ENCODE measurements at places on chromosomes 4 and X.

GRCh38 chrX:101385795-101386541 is at the start of gene BTK:
BTK (minus strand) TSS chrX:101386191; CDS start chrX:101375284, 10,907 bp downstream.
- DNase-seq, result no peak

DNA sequence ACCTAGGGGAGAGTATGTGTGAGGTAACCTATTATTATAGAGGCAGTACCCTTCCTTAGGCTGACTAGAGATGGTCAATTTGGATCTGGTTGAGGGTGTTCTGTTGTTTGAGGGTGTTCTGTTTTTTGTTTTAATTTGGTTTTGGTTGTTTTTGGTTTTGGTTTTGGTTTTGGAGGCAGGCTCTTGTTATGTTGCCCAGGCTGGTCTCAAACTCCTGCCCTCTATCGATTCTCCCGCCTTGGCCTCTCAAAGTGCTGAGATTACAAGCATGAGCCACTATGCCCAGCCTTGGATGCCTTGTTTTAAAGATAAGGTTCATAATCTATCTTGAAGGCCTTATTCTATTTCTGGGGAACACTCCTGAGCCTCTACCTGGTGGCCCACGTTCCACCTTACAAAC is 912 bp downstream of the CXorf65 start:
- DNase-seq, result no peak

DNA sequence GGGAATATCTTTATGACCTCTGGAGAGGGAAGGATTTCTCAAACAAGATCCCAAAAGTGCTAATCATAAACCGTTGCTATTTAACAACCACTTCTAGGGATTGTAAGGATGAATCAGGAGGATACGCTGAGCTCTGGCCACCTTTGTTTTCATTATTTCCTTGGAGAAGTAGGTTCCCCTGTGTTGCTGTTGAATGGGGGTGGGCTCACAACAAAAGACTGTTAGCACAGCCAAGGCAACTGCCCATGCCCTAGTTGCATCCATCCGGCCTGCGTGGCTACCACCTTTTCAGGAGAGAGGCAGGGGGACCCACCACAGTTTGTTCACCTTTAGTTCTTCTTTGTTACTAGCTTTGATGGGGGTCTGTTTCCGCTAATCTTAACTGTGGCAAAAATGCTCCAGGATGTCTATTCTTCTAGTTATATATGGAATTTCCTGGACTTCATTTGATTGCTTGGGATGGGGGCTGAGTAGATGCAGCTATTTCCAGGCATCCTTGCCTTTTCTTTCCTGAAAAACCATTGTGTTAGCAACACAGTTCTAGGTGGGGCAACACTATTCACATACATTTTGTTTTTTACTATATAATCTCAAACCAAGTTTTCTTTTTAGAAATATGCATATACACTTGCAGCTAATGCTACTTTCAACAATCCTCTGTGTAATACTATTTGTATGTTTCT is 95.4 kb downstream of the KDR start:
- no peak for DNase-seq

GRCh38 chr4:99215521-99215920 is 3.5 kb downstream of the ADH6 start:
- DNase-seq, result no peak

DNA sequence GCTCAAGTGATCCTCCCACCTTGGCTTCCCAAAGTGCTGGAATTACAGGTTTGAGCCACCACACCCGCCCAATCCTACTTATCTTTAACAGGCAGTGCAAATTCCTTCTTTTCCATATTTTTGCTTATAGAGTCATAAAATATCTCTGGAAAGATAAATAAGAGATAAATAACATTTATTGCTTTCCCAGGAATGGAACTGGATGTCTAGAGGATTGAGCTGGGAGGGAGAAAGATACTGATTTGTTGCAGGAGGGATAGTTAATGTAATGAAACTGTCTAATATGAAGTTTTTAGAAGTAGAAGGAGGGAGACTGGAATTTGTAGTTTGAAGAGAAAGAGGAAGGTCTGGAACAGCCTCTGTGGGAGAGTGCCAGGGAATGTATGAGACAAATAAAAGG is 20.2 kb downstream of the ITGB1BP2 start:
- peak; percentile 16 for DNase-seq

GRCh38 chrX:153684467-153685155 is 3.1 kb upstream of the SLC6A8 start:
- DNase-seq, result no peak

DNA sequence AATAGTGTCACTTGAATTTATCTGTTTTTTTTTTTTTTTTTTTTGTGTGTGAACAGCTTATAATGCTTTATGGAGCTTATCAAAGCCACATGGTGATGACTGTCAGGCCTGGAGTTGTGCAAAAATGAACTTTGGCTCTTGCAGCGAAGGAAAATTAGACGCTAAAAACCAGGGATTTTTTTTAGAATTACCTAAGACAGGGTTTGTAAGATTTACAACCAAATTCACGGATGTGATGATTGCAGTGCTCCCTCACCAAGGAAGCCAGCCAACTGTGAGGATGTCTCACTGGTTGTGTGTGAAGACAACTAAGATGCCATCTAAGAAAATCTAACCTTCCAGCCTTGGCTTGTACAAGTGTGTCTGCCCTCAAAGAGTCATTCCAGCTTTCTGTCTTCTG is 127.1 kb upstream of the SLC4A4 start:
- DNase-seq, result no peak

GRCh38 chrX:115490814-115491213 is 70.2 kb upstream of the PLS3 start:
- DNase-seq, result no peak

- no peak for DNase-seq
Observed at GRCh38 chr4:150089732-150090131, 11.5 kb downstream of the DCLK2 start.

- DNase-seq, result peak; percentile 7
Observed at GRCh38 chrX:84729809-84730208, 227.6 kb upstream of the HDX start.

GRCh38 chr4:91454111-91454510 is 849.7 kb upstream of the GRID2 start:
- DNase-seq, result no peak

DNA sequence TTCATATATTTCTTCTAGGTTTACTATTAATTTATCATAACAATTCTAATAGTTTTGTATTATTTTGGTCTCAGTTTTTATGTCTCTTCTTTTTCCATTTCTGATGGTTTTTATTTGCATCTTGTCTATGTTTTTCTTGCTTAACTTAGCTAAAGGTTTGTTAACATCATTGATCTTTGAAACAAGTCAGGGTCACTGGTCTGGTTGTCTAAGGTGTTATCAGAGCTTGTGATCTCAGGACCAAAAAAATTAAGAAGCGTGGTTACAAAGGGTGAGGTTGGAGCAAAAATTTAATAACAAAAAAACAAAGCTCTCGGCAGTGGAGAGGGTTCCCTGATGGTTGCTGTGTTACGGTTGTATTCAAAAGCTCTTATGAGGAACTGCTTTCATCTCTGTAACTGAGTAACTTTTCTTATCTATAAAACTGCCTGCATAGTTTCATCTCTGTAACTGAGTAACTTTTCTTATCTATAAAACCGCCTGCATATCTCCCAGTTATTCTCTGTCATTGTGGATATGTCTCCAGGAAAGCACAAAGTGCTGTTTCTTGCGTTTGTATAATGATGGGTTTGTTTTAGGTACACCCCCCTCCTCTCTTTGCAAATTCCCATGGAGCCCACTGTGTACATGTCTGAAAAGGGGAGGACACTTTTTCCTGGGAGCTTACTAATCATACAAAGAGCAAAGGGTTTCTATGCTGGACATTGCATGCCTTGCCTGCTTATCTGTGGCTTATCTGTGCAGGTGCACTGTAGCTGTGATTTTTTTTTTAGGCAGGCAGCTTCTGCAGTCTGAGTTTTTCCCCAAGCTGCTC is 62.4 kb upstream of the UGT2B15 start:
- no peak for DNase-seq

DNA sequence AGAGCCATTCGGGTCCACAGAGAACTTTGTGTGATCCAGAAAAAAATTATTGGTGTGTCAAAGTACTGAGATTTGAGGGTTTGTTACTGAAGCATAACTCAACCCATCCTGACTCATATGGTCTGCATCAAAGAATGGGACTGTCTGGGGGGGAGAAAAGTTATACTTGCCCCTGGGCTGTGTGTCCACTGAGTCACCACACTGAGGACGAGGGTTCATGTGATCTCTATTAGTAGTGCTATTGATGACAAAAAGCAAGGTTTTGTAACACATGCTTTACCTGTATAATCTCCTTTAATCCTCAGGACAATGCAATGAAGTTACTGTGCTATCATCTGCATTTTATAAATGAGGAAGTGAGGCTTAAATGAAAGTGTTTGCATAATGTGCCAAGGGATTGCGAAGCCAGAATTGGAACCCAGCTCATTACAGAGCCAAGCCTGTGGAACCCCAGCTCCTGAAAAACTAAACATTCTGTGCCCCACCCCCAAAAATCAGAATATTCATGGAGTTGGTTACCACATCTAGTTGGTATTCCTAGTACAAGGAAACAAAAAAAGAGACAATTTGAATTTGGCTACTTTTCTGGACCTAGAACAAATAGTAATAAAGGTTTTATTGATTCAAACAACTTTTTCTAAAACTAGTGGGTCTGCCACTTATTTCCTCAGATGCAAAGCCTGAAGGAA is 31.2 kb downstream of the CCDC149 start:
- no peak for DNase-seq

- no peak for DNase-seq
Observed at GRCh38 chr4:75683482-75684155, 10.4 kb upstream of the G3BP2 start.

DNA sequence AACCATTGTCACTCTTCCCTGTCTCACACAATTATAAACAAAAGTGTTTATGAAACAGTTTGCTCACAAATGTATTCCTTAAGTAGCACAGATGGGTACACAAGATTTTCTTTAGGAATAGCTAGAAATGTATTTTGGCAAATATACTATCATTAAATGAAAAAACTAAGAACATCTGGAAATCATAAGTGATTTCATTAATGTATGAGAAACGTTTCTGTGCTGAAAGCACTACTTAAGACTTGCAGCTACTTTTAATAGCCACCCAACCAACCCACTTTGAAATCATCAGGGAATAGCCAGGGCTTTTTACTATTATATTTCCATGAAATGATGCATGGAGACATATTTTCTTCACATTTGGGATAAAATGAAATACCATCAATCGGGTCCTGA is 62.3 kb upstream of the NAP1L5 start:
- no peak for DNase-seq

- DNase-seq, result no peak
Observed at GRCh38 chr4:75180790-75181776, 248.2 kb downstream of the PARM1 start.

DNA sequence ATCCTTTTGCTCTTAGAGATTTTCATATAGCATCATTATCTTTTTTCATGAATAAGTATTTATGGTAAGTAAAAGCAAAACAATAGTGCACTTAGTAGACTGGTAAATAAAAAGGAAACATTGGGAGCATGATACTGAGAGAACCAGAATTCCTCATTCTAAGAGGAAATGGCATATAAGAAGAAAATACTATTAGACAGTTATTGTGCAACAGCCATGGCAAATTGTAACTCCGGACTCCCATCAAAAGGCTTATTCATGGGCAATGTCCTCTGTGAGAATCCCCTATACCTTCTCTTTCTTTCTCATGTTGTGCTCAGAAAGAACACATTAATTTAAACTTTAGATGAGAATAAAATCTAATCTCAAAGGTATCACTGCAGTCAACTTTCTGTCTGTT is 42.4 kb downstream of the SPATA18 start:
- DNase-seq, result no peak

DNA sequence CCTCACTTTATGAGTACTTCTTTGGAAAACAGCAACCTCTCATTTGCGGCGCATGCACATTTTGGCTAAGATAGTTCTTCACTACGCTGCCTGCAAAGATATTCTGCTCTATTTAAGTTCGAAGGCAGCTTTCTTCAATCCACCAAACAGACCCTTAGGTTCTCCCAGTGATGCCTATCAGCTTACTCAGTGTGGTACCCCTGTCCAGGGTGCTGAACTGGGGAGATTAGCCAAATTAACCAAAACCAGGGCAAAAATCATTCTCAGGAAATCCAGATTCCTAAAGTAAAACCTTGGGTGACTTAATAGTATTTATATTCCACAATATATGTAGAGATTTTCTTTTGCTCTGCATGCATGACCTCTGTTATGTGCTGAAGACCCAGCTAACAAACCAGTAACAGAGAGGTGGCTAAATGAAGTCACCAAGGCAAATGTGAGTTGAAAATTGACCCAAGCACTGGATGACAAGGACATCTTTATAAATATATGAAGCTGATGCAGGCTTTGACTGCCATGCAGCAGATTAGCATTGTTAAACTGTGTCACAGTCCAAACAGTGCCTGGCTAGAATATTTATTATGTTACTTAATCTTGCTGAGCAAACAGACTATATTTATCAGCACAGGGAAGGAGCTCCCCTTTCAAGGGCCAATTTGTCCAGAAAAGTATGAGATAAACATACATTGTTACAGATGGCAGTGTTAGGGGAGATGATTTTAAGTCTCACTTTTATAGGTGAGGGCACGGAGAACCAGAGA is 418.2 kb downstream of the STIM2 start:
- peak; percentile 62 for DNase-seq

- no peak for DNase-seq
Observed at GRCh38 chrX:38365954-38366353, 13.6 kb downstream of the OTC start.

DNA sequence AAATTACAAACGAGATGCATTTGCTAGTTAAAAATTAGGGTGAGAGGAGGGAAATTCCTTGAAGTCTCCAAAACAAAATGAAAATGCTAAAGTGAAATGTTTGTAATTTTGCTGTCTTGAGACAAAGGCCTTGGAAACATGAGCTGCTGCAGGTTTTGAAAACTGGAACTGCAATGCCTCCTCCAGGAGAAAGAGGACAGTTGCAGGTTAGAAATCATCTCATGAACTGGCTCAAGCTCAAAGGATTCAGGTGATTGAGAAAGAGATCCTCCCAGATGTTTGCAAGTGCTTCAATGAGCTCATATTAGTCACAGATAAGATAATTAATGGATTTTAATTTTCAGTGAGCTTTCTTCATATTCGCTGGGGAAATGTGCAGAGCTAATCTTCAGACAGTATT is 32.4 kb downstream of the SMPX start:
- DNase-seq, result no peak

DNA sequence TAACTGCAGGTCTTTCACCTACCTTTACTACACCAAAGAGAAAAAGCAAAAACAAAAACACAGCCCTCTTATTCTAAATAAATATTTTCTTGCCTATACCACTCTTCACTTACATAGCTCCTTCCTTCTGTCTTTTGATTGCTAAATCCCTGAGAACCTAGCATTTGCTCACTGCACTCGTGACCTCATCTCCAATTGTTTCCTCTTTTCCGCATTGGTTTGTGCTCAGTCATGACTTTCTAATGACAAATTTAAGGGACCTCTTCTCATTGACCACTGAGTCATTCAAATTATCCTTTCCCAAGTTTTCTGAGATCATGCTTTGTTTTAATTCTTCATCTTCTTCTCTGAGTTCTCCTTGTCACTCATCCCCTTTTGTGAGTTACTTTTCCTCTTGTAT is 1697.1 kb downstream of the STIM2 start:
- DNase-seq, result no peak

Measured in renal pelvis (tissue), 12 donors.